ENCODE measurements at places on chromosomes 12 and 14.

DNA sequence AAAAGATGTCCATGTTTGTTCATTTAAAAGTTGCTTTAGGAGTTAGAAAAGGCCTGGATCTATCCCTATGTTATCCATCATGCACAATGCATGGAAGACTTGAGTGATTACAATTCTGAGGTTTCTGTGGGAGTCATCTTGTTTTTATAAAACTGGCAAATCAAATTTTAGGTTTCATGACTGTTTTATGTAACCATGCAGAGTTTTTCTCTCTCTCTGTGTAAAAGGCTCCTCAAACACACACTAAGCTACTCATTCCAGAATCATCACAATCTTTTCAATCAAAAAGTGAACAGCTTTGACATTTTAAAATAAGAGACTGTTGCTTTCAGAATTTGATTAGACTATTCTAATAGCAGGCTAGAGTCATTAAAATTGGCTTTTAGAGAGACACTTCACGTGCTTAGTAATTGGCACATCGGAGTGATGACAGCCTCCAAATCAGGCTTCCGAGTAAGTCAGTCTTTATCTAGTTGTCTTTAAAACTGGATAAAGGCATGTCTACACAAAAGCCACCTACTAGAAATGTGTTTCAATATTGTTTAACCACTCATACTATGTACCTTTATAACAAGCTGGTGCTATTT lies 31.9 kb downstream of the PRICKLE1 start:
- no peak for DNase-seq

DNA sequence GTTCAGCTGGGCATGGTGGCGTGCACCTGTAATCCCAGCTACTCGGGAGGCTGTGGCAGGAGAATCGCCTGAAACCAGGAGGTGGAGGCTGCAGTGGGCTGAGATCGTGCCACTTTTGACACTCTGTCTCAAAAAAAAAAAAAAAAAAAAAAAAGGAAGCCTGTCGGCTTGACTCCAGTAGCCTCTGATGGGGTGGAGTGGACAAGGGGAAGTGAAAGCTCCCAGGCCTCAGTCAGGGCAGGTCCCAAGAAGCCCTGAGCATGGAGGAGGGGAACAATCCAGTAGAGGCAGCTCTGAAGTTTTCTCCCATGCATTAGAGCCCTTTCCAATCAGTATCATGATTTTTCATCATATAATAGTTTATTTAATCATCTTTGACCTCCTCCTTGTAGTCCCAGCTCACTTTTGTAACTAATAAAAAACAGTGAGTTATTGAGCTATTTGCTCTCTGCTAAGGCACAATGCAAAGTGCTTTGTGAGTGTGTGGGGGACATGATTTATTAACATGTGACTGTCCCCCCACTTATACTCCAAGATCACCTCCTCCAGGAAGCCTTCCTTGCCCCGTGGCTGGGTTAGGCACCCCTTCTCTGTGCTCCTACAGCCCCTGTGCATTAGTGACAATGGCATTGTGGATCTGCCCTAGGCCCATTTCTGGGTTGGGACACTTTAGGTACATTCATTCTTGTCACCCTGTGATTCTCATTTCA lies 4.7 kb upstream of the SSH1 start:
- DNase-seq, result no peak

DNA sequence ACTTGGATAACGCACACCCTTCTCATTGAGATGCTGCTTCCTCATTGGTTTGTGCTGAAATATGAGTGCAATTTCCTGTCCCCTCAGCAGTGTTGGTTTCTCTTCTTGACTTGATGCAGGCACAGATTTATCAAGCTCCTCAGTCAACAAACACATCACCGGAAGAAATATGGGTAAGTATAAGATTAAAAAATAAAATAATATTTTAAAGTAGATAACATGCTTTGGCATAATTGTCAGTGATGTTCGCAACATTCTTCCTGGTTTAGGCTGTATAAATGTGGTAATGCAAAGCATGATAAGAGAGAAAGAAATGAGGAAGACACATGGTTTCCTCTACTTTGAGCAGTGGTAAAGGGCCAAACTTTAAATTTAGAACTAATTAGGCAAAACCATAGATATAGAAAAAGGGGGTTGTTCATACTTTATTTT lies at the start of gene GPR65:
GPR65 (plus strand) TSS at position 86 of the 432 bp plus-strand sequence. CDS start 5,713 bp downstream, outside the sequence.
- peak; percentile 5 for DNase-seq

DNA sequence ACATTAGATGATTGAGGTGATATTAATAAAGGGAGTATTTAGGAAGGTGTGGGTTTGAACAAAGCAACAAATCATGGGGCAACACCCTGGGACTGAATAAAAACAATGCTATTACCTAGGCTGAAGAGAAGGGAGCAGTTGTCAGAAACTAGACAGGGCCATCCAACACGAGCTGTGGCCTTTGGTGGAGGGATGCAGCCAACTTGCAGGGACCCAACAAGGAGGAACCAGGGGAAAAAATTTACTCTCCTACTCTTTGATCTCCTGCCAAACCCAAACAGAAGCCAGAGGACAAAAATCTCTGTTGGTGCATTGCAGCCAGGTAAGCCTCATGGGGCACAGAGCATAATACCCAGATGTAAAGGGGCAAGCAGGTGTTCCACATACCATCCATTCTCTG lies 12.0 kb downstream of the SLC39A2 start:
- DNase-seq, result no peak

GRCh38 chr12:8038659-8039114 lies 6.2 kb downstream of the FOXJ2 start:
- no peak for DNase-seq

- DNase-seq, result no peak
Observed at GRCh38 chr12:12724421-12725085, 7.4 kb downstream of the CDKN1B start.

DNA sequence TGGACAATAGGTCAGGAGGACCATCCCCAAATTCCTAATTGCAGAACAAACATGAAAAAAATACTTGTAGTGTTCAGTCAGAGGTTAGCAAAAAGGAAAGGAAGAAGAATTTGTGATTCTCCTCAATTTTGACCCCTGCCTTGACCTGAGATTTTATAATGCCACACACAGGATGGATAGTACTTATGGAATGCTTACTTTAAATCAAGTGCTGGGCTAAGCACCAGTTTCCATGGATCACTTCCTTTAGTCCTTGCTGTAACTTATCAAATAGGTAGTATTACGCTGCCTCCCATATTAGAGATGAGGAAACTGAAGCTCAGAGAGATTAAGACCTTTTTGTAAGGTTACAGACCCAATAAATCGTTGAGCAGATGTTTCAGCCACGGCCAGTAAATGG lies 81.2 kb upstream of the OVCH1 start:
- no peak for DNase-seq

GRCh38 chr14:51676549-51676948 lies 24.8 kb downstream of the FRMD6 start:
- DNase-seq, result no peak

GRCh38 chr12:91912178-91912577 lies 233.5 kb downstream of the BTG1 start:
- no peak for DNase-seq

GRCh38 chr12:10400829-10401228 lies 8.7 kb downstream of the KLRC4 start:
- no peak for DNase-seq

DNA sequence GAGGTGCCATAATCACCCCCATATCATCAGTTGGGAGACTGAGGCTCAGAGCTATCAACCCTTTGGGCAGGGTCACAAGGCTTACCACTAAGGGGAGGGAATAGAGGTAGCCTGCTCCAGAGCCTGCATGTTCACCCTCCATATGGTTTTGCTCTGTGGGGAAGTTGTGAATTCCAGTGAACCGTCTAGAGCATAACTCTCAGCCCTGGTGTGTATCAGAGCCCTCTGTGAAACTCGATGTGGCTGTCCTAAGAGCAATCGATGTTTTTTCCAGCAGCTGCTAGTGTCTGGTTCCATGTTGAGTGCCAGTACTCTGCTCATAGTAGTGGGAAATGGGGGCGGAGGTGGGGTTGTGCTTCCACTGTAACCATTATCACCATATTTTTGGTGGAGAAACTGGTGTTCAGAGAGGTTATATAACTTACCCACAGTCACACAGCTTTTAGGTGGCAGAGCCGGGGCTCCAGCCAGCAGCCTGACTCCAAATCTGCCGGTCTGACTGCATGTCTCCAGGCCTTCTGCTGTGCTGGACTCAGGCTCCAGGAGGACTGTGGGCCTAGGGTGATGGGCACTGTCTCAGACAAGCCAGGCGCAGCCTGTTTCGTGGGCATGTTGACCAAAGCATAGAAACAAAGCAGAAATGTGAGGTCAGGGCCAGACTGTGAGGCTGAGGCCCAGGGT lies 104.2 kb downstream of the ADCK1 start:
- no peak for DNase-seq

GRCh38 chr14:100168506-100168905 lies 9.1 kb upstream of the DEGS2 start:
- DNase-seq, result no peak

- DNase-seq, result no peak
Observed at GRCh38 chr12:89154743-89155499, 197.4 kb downstream of the DUSP6 start.

DNA sequence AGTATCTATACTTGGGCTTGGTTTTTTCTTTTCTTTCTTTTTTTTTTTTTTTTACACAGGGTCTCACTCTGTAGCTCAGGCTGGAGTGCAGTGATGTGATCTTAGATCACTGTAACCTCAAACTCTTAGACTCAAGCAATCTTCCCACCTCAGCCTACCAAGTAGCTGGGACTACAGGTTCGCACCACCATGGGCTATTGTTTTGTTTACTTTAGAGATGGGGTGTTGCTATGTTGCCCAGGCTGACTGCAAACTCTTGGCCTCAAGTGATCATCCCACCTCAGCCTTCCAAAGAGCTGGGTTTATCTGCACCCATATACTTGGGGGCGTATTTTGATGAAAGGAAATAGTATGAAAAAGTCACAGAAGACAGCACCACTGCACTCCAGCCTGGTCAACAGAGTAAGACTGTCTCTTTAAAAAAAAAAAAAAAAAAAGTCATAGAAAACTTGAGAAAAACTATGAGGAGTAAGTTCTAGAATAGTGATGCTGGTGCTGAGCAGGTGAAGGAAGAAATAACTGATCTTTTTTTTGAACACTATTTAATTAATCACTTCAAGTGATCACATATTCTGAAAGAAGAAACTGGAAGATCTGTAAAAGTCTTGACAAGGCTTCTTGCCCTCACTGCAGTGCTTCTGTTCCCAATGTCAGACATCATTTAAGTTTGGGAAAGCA lies 53.8 kb upstream of the NPFF start:
- DNase-seq, result no peak

- no peak for DNase-seq
Observed at GRCh38 chr12:39613525-39613924, 6.1 kb downstream of the ABCD2 start.

- DNase-seq, result peak; percentile 34
Observed at GRCh38 chr12:68374307-68374982, 42.3 kb upstream of the MDM1 start.

DNA sequence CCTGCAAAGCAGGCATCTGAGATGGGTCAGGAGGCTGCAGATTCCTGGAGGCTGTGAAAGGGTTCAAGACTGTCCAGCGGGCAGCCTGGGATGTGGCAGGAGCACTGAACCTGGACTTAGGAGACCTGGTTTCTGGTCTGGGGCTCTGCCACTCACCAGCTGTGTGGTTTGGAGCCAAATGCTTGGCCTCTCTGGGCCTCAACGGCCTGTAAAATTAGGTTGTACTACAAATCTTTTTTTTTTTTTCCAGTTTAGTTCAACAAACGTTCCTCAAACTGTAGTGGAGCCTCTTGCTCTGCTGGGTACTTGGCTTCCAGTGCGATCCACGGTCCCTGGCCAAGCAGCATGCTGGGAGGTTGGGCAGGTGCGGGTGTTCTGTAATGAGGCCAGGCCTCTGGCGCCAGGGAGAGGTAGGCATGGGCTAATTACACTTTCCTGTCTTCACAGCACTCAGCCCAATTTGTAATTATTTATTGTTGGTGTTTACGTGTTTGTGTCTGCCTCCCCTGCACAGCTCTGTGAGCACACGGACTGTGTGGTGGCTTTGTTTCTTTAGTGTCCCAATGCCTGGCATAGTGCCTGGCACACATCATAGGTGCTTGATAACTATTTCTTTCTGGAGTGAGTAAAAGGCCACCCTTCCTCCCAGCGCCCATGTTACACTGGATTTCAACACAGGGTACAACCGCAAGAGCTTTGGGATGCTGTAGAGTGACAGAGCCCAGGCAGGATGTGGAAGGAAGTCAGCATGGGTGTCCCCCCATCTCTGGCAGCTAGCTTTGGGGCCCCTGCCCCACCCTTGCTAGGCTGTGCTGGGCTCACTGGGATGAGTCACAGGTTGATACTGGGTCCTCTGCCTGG lies 5.8 kb upstream of the KRT80 start:
- DNase-seq, result no peak

Measured in T-helper 22 cell (primary cell).